ENCODE measurements at places on chromosomes 7 and 10.

DNA sequence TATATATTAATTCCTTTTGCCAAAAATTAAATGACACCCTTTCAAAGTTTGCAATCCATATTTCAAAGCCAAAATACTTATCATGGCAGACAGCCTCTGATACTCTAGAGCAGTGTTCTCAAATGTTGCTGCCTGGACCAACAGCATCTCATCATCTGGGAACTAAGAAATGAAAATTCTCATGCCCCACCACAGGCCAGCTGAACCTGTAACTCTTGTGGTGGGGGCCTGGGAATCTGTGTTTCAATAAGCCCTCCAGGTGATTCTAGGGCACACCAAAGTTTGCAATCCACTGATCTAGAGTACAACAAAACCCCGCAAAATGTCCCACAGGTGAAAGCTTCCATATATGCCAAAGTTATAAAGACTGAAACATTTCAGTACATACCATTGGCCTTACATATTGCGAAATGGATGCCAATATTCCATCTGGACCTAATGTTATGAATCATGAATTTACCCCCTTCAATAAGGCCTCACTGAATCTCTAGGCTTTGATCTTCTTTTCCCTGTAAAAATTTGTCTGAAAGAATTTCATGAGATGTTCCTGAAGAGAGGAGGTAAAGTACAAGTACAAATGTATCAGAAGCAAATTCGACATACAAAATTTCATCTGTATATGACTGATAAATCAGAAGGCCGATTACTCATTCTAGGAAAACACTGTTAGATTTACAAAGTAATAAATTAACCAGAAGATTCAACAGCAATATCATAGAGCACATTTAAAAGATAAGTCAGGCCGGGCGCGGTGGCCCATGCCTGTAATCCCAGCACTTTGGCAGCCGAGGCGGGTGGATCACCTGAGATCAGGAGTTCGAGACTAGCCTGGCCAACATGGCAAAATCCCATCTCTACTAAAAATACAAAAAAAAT is 25.3 kb upstream of the EPC1 start:
- DNase-seq = no peak

DNA sequence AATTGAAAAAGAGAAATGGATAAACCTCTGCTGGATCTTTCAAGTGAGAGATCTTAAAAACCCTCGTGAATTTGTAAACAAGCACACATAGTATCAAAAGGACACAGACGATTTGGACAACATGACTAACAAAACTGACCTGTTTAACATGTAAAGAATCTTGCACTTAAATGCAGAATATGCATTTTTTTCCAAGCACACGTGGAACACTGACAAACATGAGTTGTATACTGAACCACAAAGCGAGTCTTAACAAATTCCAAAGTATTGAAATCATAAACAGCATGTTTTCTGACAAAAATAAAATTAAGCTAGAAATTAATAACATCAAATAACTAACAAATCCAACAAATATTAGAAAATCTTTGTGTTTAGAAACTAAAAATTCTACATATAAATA is 65.0 kb upstream of the ZNF746 start:
- DNase-seq = no peak

DNA sequence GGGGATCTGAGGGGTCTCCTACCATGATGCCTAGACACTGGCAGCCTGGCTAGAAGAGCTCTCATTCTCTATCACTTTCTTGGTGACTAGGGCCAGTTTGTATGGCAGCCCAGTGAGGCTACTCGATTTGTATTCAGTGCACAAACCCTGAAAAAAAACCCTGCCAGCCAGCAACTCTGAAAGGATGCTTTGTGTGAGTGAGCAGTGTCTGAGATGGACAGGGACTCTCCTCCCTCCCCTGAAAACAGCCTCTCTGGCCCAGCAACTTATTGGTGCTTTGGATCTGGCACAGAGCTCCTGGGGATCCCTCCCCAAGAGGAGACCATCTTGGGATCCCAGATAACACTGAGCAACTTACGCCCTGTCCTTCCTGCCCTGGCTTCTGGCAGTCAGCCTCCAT is 10.8 kb upstream of the LRRC4 start:
- DNase-seq = peak; percentile 53

DNA sequence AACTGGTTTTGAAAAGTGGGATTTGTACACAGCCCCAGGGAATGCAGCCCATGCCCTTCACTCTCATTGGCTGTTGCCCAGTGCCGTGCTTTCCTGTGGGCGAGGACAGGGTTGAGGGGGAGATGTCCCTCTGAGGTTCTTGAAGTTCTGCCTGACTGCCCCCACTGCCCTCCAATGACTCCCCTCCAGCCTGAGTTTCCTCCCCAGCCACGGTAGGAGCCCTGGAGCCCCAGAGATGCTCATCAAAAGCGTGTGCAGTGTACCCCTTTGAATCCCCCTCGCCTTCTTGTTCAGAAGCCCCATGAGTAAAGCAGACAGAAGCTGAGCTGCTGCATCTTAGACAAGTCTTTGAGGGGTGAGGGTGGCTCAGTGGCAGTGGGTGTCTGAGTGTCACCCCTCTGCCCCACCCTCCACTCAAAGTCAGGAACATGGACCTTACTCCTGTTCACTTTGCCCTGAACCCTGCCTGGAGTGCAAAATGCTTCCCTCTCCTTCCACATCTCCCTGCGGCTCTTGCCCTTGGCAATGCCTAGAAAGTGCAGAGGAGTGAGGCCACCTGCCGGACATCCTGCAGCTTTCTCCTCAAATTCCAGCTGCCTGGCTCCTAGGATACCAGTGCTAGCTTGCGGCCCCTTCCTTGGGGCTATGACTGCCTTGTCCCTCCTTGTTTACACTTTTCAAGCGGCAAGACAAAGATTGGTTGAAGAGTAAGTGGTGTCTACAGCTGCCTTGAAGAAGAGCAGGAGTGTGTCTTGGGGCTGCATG is 19.9 kb downstream of the FAM241B start:
- no peak for DNase-seq

GRCh38 chr10:97675222-97675621 is 11.8 kb downstream of the AVPI1 start:
- no peak for DNase-seq

DNA sequence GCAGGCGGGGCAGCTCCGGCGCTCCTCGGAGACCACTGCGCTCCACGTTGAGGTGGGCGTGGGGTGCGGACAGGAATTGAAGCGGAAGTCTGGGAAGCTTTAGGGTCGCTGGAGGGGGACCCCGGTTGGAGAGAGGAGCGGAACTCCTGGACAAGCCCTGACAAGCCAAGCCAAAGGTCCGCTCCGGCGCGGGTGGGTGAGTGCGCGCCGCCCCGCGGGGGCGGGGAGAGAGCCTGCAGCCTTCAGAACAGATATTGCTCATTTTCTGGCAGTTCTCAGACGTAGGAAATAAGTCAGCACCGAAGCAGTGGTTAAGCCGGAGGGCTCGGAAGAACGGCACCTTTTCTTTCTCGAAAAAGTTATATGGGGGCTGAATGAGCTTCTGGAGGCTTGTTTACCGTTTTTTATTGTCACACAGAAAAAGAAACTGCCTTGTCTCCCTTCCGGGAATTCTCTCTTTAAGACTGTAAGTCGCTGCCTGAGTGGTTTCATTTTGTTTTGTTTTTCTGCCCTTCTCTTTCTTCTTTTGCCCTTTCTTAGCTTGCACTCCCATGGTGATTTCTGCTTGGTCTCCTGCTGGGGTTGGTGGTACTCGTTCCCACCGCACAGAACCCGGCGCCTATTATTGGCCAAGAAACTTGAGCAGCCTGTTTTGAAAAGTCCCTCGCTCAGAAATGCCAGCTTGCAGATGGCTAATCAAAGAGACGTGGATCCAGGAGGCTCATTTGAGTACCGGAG is 732 bp downstream of the FAS start:
- DNase-seq = no peak

GRCh38 chr7:37549076-37549931 is 100.6 kb upstream of the ELMO1 start:
- no peak for DNase-seq

DNA sequence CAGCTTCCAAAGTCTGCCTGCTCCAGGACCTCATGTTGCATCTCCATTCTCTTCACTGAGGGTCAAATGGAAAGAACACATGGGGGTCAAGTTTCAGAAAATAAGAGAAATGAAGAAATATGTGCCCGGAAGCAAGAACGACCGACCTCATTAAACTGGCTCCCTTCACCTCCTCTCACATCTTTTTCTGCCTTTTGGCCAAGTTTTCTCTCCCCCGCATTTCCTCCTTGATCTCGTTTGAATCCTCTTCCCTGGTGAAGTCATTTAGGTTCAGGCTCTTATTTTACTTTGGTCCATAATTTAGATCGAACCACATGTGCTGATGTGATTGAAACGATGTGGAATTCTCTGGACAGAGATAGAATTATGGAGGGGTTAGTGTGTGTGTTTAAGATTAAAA is 44.2 kb downstream of the EGFR start:
- DNase-seq = no peak

All from substantia nigra (tissue), 51 donors.